Tibial nerve (tissue), 4 donors: ENCODE measurements at places on chromosomes 2 and 18. TPM values are rescaled to one million over a fixed set of nuclear protein-coding genes. Genes with fewer than 3 reads are reported as not detected.

DNA sequence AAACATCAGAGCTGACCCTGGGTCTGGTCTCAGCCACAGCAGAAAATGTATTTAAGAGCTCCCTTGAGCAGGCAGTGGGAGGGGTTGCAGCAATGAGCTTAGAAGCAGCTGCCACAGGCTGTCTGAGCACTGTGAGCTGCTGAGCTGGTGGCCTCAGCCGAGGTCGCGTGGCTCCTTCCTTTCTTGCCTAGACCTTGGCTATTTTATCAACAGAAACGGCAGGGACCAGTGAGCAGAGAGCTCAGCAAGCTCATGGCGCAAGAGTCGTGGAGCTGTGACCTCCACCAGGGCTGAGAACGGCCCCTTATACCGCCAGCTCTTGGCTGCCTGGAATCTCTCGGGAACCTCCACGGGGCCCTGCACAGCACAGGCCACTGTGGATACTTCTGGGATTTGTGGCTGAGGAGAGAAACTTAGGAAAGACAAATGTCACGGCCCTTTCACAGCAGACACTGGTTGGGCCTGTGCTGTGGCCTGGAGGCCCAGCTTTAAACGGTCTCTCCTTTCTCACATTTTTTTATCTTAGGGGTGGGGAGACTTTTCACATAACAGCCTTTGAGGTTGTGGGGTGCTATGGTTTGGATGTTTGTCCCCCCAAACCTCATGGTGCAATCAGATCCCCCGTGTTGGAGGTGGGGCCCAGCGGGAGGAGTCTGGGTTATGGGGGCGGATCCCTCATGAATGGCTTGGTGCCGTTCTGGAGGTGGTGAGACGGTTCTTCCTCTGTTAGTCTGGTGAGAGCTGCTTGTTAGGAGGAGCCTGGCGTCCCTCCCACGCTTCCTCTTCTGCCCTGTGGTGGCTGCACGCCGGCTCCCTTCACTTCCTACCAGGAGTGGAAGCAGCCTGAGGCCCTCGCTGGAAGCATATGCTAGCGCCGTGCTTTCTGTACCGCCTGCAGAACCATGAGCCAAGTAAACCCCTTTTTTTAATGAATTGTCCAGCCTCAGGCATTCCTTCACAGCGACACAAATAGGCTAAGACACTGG is 1.7 kb downstream of the ALLC start:
- no peak for DNase-seq

DNA sequence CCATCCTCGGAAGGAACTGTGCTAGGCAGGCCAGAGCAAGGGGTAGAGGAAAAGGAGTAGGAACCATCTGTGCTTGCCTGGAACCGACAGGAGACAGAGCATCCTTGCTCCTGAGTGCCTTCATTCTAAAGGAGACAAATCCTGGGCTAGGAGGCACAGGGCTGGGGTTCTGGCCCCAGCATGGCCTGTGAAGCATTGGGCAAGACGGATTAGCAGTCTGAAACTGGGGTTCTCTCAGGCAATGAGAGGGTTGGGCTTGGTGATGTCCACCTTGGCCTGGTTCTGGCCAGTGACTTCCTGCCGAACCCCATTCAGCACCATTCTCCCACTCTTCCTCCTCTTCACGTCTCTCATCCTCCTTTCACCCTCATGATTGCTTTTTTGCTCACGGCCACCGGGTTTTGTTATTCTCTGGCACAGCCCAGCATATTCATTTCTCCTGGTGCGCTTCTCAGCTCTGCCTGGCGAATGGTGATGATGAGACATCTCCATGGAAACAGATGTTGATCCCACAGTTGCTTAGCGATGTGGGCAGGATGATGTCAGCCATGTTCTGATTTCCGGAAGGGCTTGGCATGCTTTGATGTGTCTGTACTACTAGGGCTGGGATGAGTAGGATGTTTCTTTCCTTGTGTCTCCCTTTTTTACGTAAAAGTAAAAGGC is 127.7 kb downstream of the CAPN13 start:
- no peak for DNase-seq

GRCh38 chr2:186496401-186496800 is 10.3 kb downstream of the ZC3H15 start:
- DNase-seq, result no peak

The DIPK1C gene
- total RNA-seq, result 0.44 TPM

The PIEZO2 gene
- total RNA-seq, result 27.7 TPM

The IL37 gene
- total RNA-seq, result not detected

DNA sequence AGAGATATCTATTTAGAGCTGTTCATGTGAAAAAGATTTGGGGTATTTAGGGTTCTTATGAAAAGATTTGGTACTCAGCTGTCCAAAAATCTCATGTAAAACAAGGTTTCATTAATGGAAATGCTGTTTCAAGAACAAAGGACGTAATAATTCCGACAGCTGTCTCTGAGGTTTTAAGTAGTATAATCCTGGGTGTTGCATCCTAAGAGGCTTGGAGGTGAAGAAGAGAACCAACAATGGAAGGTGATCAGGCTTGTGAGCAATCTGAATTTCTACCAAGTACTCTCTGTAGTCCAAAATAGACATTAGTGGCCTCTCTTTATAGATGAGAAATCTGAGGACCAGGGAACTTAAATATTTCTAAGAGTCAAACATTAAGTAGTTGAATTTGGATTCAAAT is 205.1 kb downstream of the BABAM2 start:
- no peak for DNase-seq

- DNase-seq, result no peak
Measured at GRCh38 chr2:11855064-11855760, 108.8 kb downstream of the LPIN1 start.

GRCh38 chr2:203908797-203909185 is 27.8 kb upstream of the ICOS start:
- DNase-seq, result no peak

GRCh38 chr2:33291278-33292013 is 185.0 kb upstream of the RASGRP3 start:
- no peak for DNase-seq

GRCh38 chr2:1634681-1635341 is 109.5 kb downstream of the PXDN start:
- no peak for DNase-seq

DNA sequence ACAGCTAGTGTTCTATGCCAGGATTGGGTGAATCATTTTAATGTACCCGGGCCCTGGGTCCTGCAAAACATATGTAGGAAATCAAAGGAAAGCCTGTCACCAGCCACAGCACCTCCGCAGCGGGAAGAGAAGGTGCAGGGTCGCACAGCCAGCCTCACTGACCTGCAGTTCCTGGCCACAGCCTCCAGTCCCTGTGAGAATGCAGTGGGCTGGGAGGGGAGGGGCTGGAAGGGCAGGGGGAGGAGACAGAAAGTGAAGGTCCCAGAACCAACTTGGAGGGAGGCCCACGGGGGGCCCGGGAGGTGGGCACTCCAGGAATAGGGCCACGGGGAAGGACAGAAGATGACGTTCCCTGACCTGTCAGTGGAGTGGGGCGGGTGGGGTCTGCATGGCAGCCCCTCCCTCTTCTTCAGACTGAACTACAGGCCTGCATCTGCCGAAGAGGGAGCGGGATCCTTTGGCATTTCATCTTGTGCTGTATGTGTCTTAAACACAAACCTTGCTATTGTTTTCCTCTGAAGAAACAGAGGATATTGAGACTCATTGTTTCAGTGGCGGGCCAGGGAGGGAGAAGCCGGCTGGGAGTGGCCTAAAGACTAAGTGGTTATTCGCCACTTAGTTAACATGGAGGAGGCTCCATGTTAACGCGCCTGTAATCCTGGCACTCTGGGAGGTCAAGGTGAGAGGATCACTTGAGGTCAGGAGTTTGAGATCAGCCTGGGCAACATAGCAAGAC is 7.5 kb downstream of the MAL start:
- DNase-seq, result no peak

The GCG gene
- total RNA-seq, result not detected

GRCh38 chr2:123434546-123435395 is 590.3 kb upstream of the CNTNAP5 start:
- no peak for DNase-seq

The CYP26B1 gene
- 14.4 TPM for total RNA-seq

The XDH gene
- total RNA-seq, result under 0.01 TPM

DNA sequence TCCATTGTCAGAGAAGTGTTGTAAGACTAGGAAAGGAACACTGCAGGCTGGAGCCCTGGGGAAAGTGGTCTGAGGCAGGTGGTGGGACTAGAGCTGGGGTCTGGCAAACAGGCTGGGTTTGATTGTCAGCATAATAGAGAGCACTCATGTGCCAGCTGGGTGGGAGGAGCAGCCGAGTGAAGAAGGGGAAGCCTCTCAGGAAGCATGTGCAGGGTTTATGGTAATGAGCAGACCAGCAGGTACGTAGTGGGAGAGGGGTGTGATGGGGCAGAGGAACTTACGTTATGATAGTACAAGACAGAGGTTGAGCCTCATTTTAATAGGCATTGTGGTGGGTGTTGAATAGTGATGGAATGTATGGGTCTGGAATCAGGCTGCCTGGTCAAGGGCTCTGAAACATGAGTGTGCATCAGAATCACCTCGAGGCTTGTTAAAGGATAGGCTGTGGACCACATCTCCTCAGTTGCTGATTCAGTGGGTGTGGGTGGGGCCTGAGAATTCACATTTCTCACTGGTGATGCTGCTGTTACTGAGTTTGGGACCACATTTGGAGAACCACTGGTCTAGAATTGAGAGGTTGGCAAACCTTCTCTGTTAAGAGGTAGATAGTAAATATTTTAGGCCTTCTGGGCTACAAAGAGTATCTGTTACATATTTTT is 1.7 kb upstream of the MGAT5 start:
- DNase-seq, result no peak

The DSC1 gene
- not detected for total RNA-seq

- DNase-seq, result no peak
Measured at GRCh38 chr2:107685421-107685986, 141.2 kb upstream of the RGPD4 start.

DNA sequence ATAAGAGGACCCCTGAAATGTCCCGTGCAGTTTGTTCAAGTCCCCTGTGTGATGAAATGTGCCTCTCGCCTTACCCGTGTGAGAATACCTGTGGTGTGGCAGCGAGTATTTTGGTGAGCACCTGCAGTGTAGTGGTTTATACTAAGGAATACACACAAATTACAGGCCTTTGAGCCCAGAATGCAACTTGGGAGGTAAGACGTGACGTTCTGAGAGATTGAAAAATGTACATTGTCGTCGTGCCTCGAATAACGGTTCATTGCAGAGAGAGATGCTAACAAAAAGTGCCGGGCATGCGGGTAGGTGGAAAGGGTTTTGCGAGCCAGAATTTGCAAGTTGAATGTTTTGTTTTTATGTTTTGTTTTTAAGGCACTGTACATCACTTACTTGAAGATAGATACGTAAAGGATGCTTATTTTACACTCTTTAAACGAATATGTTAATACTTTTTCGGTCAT is 867 bp downstream of the RBBP8 start:
- no peak for DNase-seq

GRCh38 chr2:207777124-207777523 is 7.4 kb upstream of the FZD5 start:
- DNase-seq, result no peak

GRCh38 chr2:83369601-83370418 is 1089.3 kb downstream of the SUCLG1 start:
- no peak for DNase-seq

GRCh38 chr2:88638743-88639142 is 11.5 kb upstream of the EIF2AK3 start:
- no peak for DNase-seq

DNA sequence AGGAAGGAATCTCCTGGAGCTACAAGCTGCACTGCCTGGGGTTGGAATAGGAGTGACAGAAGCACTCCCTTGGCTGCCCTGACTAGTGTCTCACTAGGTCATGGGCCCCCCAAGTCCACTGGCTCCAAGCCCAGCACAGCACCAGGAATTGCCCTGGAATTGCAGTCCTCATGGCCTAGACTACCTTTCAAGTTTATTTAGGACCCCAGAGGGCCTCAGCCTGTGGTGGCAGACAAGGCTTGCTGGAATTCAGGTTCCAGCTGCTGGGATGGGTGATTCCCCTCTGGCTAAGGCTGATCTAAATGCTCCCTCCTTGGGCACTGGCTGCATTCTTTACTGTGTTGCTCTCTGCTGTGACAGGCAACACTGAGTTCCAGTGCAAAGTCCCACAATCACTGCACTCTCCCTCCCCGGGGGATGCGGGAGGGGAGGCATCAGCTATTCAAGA is 14.0 kb downstream of the STRADB start:
- no peak for DNase-seq

DNA sequence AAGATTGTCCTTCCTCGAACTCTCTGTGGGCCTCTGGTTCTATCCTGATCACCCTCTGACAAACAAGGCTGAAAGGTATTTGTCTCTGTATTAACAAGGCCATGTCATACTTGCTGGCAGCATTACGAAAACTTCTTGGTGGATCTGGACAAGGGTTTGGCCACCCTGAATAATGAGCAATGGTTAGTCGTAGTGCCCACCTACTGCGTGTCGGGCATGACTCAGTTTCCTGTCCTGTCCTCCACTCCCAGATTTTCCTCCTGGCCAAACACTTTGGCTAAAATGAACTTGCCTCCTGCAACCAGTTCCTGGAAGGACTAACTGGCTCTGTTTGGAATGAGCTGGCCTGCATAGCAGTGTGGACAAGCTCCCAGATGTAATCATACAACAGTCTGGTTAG is 198.5 kb upstream of the SMIM21 start:
- no peak for DNase-seq

GRCh38 chr2:72496479-72496878 is 329.4 kb downstream of the EXOC6B start:
- no peak for DNase-seq

DNA sequence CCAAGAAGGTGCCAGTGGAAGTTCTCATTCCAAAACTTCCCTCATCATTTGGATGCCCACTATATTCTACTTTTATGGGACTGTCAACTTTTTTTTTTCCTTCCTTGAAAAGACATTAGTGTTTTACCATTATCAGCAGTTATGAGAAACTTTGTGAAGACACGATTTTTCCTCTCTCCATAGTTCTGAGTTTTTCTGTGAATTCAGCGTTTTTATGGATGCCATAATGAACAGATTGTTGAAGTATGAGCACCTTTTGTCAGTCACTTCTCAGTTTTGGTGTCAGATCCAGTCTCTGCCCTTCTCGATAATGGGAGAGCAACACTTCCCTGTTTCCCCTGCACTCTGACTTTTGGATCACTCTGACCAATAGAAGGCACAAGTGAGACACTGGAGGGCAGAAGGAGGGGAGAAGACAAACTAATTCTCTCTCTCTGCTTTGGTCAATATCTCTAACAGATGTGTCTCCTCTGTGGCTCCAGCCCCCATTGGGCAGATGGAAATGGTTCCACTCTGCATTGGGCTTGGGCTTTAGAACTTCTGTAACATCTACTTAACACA is 53.5 kb upstream of the FN1 start:
- DNase-seq, result no peak

GRCh38 chr2:70778676-70779075 is 10.7 kb upstream of the ADD2 start:
- no peak for DNase-seq

The IGFBP2 gene
- total RNA-seq, result 125 TPM

The DSG1 gene
- not detected for total RNA-seq

DNA sequence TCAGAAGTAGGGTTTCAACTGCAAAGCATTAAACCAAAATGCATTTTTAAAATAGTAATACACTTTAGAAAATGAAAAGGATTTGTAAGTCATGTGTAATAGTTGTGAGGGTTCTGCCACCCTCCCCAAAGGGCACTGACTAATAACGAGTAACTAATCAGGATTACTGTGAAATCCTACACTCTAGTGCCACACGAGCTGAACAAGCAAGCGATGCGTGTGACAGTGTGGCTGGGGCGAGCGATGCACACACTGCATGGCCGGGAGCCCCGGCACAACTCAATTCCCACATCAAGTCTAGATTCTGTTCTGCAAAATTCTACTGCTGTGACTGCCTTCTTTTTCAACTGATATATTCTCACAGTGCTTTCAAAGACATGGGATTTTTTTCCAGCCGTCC is 156.4 kb downstream of the SEPTIN10 start:
- no peak for DNase-seq
